Kidney capillary endothelial cell (primary cell): ENCODE measurements at places on chromosomes 5 and 9.
A peak's percentile ranks its signal among the peaks of the same experiment; 100 is the strongest.

GRCh38 chr9:77469515-77470231 is 178.4 kb downstream of the GNA14 start:
- no peak for DNase-seq

- no peak for DNase-seq
Measured at GRCh38 chr5:179512452-179513000, 37.8 kb upstream of the RUFY1 start.

GRCh38 chr5:6026766-6027406 is 351.5 kb downstream of the MED10 start:
- no peak for DNase-seq

DNA sequence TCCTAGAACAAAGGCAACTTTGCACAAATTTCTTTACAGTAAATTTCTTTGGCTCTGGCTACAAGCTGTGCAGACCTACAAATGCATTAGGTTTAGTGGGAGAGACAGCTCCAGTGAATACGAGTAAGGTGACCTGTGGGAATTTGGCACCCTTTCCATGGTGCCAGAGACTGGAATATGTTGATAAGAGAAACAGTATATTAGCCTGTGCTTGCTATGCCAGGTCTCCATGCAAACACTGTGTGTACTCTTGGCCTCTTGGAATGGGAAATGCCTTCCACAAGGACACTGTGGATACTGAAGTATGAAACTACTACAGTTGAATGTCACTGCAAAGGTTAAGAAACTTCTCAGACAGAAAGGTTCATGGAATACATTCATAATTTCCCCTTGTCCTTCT is 458.5 kb downstream of the IRX1 start:
- DNase-seq = no peak

GRCh38 chr5:98750693-98751092 is 22.8 kb upstream of the RGMB start:
- DNase-seq = peak; percentile 1

DNA sequence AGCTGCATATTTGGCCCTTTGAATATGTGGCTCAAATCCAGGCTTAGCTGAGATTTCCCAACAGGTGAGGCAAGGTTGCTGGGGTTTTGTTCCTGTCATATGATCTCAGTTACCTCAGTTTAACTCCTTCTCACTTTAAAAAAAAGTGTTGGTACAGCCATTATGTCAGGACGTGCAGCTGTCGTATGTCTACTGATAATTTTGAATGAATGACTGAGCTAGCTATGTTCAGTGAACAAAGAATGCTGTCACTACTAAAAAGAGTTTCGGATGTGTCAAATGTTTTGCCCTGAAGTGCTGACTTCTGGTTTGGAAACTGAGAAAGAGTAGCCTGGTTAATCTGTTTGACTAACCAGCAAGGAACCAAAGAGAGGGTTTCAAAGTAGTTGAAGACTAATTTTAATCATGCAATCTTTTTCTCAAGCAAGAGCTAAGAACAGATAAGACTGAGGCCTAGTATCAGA is 106.3 kb upstream of the NR3C1 start:
- DNase-seq = no peak

GRCh38 chr9:9177081-9177480 is 1377.5 kb upstream of the DMAC1 start:
- DNase-seq = no peak

DNA sequence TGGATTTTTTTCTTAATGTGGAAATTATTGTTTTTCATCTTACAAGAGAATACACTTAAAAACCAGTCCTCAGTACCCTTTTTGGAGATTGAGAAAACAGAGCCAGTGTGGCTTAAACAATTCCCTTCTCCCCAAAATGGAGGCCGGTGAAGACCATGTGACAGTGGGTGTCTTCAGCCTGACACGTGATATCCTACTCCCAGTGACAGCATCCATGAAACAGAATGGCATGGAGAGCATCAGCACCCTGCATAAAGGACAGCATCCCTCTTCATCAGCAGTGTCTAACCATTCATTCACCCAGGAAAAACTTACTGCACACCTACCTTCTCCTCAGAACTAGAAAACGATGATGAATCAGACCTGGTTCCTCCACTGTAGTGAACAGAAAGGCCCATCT is 103.4 kb upstream of the RAI14 start:
- DNase-seq = no peak

DNA sequence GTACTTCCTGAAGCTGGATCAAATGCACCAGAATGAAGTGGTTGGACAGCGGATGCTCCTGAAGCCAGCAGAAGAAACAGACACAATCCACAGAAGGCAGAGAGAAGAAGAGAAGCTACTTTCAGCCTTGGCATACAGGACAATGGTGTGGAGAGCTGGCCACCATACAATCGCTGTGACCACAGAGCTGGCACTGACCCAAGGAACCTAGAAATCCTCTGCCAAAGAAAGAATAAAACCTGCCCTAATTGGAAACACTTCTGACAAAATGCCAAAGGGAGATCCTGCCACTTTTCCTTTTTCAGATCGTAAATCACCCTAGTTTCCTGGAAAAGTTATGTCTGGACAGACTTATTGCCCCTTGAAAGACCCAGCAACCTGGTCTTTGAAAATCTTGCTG is 77.8 kb downstream of the BAAT start:
- no peak for DNase-seq

DNA sequence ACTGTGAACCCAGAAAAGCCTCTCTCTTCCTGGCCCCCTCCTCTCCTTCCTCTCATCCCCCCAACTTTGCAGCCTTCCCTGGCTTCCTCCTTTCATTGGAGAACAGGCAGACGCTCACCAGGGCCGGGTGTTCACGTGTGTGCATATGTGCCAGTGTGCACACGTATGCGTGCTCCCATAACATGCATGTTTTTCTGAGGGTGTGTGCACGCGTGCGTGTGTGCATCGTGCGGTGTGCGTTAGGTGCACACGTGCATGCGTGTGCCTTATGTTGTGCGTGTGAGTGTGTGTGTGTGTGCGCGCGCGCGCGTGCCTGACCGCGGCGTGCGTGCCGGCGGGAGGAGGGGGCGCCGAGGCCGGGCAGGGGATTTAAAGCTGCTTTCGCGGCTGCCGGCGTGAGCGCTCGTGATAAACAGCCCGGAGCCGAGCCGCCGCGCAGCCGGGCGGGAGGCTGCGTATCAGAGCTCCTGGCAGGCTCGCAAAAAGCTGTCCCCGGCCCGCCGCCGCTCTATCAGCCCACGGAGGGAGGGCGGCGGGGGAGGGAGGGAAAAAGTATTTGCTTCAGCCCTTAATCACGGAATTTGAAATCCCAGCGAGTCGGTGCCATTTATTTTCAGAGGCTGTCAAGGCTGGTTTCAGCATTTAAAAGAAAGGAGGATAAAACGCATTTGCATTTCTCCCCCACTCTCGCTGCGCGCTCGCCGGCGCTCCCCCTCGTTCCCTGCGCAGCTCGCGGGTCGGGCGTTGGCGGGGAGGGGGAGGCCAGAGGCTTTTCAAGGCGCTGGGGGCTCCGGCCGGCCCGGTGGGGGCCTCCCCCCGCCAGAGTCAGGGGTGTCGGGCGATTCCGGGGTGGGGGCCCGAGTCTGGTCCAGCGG is 183.9 kb downstream of the C9orf50 start:
- no peak for DNase-seq

DNA sequence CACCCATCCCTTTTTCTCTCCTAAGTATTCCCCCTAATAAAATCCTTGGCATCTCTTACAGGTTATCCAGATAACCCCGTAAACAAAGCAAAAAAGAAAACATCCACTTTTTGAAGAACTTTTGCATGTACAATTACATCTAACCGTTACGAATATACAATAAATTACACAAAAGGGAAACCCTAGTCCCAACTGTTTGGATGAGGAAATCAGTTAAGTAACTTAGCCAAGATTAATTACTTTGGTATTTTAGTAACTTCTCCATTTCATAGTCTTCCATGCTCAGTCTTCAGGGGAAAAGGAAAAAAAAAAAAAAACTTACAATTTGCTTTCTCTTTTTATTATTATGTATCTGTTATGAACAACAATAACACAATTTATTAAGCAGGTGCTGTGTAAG is 212.9 kb downstream of the ACTL7B start:
- no peak for DNase-seq

DNA sequence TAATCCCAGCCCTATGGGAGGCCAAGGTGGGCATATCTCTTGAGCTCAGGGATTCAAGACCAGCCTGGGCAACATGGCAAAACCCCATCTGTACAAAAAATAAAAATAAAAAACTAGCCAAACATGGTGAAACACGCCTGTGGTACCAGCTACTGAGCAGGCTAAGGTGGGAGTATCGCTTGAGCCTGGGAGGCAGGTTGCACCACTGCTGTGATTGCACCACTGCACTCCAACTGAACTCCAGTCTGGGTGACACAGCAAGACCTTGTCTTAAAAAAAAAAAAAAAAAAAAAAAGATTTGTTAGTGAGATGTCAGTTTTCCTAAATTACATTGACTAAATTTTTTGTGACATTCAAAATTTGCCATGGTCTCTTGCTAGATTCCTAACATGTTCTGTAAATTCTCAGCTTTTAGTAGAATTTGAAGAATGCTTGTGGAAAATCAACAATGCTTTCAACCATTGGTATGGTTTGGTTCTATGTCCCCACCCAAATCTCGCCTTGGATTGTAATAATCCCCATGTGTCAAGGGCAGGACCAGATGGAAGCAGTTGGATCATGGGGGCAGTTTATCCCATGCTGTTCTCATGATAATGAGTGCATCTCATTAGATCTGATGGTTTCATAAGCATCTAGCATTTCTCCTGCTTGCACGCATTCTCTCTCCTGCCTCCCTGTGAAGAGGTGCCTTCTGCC is 236.1 kb downstream of the ARRDC3 start:
- no peak for DNase-seq

- no peak for DNase-seq
Measured at GRCh38 chr5:163506095-163506457, 657 bp downstream of the MAT2B start.

- DNase-seq = no peak
Measured at GRCh38 chr5:93890657-93891056, 149.3 kb upstream of the POU5F2 start.

DNA sequence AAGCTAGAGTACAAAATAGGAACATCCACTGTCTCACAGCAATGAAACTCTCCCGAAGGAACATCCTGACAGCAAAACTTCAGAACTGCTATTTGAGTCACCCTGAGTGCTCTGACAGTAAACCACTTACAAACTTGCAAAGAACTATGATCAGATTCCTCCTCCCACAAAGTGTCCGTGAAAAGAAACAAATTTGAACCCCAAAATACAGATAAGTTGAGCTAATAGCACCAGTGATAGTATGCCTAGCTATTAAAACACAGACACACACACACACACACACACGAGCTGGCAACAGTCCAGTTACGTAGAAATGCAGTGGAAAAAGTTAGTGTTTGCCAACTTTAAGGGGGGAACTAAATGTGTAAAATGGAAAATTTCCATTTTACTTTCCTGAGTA is 3.1 kb upstream of the GLIS3 start:
- no peak for DNase-seq

DNA sequence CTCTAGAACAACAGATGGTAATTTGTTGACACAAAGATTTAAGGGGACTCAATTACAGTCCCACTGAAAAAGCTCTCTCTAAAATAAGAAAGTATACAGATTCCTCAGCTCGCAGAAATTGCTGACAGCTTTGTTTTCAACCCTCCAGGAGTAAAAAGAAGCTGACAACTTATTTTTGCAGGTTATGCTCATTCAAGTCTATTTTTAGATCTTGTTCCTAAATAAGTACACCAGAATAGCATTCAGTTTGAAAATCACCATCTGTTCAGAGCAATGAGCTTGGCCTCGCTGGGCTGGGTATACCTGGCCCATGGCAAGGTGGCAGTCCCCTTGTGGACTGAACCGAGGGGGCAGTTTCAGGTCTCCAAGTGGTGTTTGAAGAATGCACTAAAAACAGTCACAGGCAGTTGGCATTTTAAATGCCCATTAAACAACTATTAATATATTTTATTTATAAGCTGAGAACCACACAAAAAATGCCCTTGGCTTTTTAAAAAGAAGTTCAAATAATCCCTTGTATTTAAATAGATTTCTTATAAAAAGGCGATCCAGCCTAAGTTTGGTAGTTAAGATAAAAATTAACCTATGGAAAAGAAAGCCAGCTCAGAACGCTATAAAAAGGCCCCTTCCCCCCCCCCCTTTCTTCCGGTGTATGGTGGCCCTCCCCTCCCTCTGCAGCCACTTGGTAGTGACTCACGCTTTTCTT is 169.2 kb downstream of the AUH start:
- no peak for DNase-seq

- DNase-seq = no peak
Measured at GRCh38 chr5:54825005-54825404, 160.4 kb downstream of the ESM1 start.

DNA sequence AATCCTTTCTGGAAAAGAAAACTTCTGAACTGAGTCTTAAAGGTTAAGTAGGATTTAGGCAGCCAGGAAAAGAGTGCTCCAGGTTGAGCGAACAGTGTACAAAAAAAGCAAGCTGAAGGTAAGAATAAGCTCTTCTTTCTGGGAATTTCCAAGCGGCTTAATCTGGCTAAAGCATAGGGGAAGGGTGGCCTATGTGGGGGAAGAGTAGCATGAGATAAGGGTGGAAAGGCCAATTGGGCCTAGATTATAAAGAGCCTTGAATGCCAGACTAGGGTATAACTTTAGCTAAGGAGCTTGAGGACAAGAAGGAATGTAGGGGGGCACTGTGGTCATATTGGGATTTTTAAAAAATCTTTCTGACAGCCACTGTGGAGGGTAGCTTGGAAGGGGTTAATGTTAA is 37.3 kb upstream of the NR5A1 start:
- no peak for DNase-seq

DNA sequence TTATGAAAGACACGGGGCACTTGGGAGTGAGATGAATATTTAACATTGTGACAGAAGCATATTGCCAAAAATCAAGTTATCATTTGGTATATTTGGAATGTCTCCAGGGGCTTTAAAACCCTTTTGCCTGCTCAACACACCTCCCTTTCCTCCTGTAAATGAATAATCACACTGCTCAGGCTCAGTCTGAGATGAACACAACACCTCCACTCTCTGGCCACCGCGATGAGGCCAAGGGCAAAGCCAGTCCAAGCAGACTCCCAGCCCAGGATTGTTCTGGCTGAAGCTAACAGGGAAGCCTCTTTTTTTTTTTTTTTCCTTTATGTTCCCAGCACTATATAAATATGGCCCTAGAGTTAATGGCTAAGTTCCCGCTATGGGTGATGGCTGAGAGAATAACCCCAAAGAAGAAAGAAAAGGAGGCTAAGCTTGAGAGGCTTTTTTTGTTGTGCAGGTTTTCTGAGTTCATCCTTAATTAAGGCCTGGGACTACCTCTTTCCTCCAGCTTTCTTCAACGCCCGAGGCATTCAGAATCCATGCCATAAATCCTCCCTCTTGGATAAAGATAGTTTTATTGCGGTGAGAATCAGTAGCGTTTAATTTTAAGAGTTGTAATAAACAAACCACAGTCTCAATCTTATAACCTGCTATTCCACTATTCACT is 10.5 kb upstream of the ERAP1 start:
- no peak for DNase-seq

- DNase-seq = no peak
Measured at GRCh38 chr9:133134388-133135145, 13.5 kb upstream of the RALGDS start.

DNA sequence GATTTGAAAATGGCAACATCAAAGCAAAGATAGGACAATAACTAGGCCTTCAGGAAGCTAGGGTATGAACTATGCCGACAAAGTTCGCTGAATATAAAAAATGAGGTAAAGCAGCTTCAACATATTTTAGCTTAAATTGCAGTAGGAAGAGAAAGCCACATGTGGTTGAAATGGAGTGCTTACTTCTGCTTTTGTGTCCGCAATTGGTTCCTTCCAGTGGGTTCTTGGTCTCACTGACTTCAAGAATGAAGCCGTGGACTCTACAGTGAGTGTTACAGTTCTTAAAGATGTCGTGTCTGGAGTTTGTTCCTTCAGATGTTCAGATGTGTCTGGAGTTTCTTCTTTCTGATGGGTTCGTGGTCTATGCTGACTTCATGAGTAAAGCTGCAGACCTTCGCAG is 95.2 kb downstream of the APTX start:
- DNase-seq = no peak
